Esophagus squamous epithelium (tissue), 5 donors: ENCODE measurements at places on chromosomes 1 and 21. TPM values are rescaled to one million over a fixed set of nuclear protein-coding genes. Genes with fewer than 3 reads are reported as not detected.

GRCh38 chr1:223180731-223181321 is 37.8 kb upstream of the TLR5 start:
- DNase-seq = no peak

DNA sequence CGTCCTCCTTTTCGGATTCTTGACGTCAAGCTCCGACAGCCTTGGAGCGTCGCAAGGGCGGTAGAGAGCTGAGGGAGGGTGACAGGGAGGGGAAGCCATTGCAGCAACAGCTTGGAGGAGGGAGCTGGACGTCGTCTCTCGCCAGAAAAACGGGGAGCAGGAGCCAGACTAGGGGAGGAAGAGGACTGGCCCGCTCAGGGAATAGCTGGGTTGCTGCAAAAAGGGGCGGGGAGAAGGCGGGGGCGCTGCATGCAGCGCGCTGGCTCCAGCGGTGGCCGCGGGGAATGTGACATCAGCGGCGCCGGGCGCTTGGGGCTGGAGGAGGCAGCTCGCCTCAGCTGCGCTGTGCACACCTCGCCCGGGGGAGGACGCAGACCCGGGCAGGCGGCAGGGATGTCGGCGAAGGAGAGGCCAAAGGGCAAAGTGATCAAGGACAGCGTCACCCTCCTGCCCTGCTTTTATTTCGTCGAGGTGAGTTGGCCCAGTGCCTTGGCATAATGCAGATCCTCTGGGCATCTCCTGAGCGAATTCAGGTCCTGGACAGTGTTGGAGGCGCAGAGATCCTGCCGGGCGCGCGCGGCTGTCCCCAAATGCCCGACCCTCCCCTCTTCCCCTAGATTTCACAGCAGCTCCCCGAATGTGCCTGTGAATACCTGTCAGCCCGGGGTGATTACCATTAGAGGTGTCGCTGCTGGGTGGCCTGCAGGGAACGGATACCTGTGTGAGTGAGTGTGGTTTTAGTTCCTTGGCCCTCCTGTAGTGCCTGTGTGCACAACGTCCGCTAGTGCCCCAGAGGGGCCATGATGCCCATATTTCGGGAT is at the start of gene PLPPR4:
PLPPR4 (plus strand) TSS at position 292 of the 821 bp plus-strand sequence; CDS start at position 394, 102 bp downstream.
- no peak for DNase-seq

GRCh38 chr1:159468321-159468720 is 28.8 kb downstream of the OR10J1 start:
- DNase-seq = no peak

DNA sequence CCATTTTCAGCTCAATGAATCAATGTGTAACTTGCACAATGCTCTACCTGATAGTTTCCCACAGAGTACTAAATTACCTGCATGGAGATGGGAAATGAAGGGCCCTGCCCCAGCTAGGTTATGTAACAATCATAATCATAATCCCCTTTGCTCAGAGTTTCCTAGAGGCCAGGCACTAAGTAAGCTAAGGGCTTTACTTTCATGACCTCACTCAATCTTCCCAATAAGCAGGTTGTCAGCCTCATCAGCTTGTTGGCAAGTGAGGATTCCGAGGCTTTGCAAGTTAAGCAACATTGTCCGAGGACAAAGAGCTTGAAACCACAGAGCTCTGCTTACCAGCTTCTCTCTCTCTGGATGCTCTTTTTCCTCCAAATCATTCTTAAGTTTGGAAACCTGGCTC is 64.1 kb upstream of the NTPCR start:
- no peak for DNase-seq

DNA sequence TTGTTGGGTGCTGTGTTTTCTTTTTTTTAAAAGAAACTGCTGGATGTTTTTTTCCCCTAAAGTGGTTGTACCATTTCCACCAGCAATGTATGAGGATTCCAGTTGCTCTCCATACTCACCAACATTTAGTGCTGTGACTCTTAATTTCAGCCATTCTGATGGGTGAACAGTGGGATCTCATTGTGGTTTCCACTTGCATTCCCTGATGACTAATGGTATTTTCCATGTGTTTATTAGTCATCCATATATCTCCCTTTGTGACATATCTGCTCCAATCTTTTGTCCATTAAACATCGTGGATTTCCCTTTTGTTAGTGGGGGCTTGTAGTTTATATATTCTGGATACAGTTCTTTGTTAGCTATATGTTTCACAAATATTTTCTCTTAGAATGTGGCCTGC is 206.0 kb downstream of the CAMTA1 start:
- DNase-seq = no peak

DNA sequence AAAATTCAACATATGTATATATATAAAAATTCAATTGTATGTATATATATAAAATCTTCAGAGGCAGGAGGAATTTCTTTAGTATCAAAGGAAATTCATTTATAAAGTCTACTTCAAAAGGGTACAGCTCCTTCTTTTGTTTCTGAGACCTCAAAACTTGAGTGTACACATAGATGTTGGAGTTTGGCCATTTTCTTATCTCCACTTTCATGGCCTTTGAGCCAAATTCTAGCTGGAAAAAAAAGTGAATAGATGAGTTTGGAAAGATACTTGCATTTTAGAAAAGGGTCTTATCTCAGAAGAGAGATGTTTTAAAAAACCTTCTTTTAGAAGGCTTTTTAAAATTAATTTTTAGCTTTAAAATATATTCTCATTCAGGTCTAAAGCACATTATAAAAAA is 103.2 kb downstream of the ATF6 start:
- DNase-seq = no peak

- no peak for DNase-seq
Measured at GRCh38 chr1:93000751-93001175, 39.5 kb upstream of the DIPK1A start.

DNA sequence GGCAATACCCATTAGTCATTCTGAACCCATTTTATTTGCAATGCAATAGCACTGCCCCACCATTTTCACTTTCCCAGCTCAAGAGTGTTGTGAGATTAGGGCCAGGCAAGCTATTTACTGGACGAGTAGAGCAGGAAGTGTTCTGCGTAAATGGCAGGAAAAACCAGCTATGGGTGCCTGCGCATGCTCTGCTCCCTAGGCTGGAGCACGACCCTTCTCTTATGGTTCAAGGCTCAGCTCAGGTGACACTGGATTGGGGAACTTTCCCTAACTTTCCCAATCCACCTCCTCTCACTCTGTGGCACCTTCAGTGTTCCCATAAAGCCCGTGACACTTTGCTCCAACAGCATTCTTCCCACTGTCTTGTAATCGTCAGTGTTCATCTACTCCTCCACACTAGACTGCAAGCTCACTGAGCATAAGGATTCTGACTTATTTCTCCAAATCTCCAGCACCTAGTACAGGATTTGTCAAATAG is 3.6 kb upstream of the MAN1A2 start:
- no peak for DNase-seq

DNA sequence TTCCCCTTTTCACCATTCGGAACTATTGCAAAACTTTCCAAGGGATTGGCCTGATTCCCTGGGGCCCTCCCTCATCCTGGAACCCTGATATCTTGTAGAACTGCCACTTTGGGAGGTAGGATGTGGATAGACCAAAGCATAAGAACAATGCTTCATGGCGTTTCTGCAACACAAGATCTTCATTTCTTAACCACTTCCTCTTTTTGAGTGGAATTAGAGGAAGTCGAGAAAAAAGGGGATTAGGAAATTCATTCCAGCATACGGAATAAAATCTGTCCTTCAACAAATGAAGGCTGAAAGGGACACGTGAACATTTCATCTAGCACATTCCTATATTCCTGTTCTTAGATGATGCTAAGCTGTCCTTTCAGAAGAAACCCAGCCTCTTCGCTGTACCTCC is 149.3 kb downstream of the HUNK start:
- DNase-seq = no peak

DNA sequence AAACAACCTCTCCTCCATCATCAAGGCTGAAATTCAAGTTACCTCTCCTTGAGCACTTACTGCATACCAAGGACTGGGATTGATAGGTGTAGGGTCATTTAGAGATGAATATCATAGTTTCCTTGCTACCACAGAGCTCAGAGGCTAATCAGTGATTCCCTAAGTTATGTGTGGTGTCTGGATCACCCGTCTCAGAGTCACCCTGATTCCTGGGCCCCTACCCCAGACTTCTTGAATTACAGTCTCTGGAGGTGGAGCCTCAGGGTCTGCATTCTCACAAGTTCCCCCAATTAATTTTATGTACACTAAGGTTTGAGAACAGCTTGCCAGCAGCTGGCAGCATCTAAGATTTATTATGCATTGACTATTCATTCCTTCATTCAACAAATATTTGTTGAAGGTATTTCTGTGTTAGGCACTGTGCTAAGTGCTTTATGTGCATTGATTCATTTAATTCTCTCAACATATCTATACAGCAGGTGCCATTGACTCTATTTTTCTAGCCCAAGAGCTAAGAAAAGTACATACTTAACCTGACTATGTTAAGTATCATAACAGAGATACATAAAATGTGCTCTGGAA is 182.9 kb upstream of the FGGY start:
- DNase-seq = no peak

DNA sequence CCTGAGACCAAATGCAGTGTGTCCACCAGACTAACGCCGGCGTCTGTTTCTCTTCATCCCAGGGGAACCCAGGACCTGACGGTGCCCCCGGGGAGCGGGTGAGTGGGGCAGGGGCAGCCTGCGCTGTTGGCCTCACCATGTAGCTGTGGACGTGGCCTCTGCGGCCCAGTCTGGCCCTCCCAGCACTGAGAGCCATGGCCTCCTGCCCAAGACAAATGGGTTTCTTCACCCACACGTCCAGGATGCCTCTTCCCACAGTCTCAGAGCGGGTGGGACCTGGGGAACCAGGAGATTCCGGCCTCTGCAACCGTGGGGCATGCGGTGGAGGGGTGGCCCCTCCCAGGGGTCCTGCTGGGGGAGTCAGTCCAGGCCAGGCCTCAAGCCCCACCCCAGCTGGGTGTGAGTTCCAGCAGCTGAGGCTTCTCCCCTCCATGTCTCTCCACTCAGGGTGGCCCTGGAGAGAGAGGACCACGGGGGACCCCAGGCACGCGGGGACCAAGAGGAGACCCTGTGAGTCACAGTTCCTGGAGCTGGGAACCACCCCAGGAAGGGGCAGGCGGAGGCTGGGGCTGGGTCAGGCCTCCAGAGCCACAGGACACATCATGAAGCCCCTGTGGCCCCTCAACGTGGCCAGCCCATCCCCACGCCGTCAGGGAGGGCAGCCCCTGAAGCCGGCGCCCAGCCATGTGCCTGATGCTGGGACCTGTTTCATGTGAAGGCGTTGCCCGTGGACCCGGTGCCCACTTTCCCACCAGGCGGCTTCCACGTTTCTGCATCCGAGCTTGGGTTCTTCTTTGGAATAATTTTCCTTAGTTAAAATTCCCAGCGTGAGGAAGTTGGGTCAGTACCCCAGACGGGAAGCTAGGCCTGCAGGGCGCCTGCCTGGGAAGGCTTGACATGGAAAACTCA is 11.0 kb downstream of the COL6A1 start:
- no peak for DNase-seq

GRCh38 chr21:32819694-32820093 is 48.1 kb upstream of the PAXBP1 start:
- DNase-seq = no peak

DNA sequence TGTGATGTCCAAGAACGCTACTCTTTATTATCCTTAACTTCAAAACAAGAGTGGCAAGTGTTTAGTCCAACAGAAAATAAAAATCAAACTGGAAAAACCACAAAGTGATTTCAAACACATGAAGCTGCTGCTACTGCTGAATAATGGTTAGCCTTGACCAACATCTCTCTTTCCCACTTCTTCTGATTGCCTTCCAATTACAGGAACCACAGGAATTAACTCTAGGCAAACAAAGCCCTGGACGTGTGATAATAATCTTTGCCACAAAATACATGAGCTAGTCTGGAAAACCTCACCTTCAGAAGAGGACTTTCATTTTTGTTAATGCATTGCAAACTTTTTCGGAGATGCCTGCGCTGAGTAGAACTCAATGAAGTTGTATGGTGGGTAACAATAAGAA is 48.6 kb upstream of the COL11A1 start:
- DNase-seq = no peak

- no peak for DNase-seq
Measured at GRCh38 chr21:42479582-42479981, 16.4 kb downstream of the RSPH1 start.

GRCh38 chr21:29939924-29940275 is at the start of gene GRIK1:
Gene GRIK1 (minus strand): TSS chr21:29939996.
- no peak for DNase-seq

DNA sequence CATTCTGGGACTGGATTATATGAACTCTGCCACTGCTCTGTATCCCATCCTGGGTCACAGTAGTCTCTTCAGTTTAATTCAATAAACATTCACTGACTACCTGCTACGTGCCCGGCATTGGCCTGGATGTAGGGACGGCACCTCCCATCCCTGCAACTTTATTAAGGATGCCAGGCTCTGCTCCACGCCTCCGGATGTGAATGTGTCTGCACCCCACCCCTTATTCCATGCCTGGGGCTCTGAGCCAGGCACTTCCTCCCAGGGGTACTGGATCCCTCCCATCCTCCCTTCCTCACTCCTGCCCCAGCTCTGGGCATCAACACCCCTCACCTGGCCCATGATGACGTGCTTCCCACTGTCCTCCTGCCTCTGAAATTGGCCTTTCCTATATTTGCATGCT is 53.7 kb downstream of the KCNN3 start:
- no peak for DNase-seq

DNA sequence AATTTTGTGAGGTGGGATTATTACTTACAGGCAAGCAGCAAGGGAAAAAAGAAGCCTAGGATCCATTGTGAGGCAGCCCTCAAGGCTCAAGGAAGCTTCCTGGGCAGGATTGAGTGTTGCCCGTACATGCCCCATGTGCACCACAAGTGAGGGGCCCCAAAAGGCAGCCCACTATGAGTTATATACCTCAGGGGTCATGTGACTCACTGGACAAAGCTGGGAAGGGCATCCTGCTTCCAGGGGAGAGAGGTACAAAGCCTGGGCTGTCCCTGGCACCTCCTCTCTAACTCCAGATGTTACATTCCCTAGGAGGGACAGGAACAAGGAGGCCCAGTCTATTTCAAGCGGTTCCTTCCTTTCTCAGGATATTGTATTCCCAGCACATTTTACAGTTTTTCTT is 34.0 kb upstream of the CD1D start:
- no peak for DNase-seq

DNA sequence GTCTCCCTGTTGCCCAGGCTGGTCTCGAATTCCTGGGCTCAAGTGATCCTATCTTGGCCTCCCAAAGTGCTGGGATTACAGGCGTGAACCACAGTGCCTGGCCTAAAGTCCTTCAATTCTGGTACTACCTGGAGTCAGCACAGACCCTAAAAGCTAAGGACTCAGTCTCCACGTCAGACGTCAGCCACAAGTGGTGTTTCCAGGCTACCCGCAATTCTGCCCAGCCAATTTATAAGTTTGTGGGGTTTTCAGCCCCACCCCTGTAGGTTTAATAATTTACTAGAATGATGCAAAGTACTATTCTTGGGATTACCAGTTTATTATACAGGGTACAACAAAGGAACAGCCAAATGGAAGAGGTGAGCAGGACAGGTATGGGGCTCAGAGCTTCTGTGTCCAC is 10.6 kb upstream of the DIP2A start:
- no peak for DNase-seq

GRCh38 chr1:182762536-182762935 is 27.0 kb upstream of the NPL start:
- no peak for DNase-seq

Gene ADGRL2
- total RNA-seq = 37.2 TPM

Gene UBE2U
- not detected for total RNA-seq

Gene TDRD5
- 0.72 TPM for total RNA-seq

Gene TESK2
- 6.4 TPM for total RNA-seq

Gene GNAT2
- not detected for total RNA-seq

Gene PDC
- total RNA-seq = not detected

Gene S100A7A
- total RNA-seq = 6.7 TPM
